Breast epithelium (tissue), 4 donors: ENCODE measurements at places on chromosomes 3 and 15. TPM values are rescaled to one million over a fixed set of nuclear protein-coding genes. Genes with fewer than 3 reads are reported as not detected.
A peak's percentile ranks its signal among the peaks of the same experiment; 100 is the strongest.

DNA sequence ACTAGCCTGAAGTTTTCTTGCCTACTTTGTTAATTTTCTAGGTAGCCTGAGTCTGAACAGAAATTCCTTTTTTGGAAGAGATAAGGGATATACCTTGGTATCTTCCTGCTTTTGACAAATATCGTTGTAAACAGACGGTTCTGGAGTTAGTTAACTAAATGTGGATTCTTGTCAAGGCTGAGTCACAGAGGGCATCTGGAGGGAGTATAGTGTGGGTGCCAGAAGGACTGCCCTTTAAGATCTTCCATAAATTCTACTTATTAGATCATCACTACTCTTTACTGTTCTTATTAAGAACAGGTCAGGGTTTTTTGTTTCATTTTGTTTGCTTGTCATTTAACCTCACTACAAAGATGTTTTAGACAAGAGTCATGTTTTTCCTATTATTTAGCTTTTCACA, 125.3 kb upstream of the SKOR1 start:
- H3K27me3 ChIP-seq: no peaks in the 10 kb centered on the region
- H3K4me3 ChIP-seq: no peak overlapping the region
- no peaks in the 10 kb centered on the region for H3K36me3 ChIP-seq
- no peaks in the 10 kb centered on the region for H3K4me1 ChIP-seq
- no peak overlapping the region for H3K27ac ChIP-seq

- no peaks in the 10 kb centered on the region for H3K36me3 ChIP-seq
- peaks cover 13% of the 10 kb centered on the region for H3K4me1 ChIP-seq
- H3K27me3 ChIP-seq: peaks cover 5% of the 10 kb centered on the region
Measured at GRCh38 chr3:8769088-8769822, at the start of gene OXTR. TSS of gene OXTR (minus strand) at chr3:8769613. CDS start at chr3:8768187, 1,426 bp downstream.

DNA sequence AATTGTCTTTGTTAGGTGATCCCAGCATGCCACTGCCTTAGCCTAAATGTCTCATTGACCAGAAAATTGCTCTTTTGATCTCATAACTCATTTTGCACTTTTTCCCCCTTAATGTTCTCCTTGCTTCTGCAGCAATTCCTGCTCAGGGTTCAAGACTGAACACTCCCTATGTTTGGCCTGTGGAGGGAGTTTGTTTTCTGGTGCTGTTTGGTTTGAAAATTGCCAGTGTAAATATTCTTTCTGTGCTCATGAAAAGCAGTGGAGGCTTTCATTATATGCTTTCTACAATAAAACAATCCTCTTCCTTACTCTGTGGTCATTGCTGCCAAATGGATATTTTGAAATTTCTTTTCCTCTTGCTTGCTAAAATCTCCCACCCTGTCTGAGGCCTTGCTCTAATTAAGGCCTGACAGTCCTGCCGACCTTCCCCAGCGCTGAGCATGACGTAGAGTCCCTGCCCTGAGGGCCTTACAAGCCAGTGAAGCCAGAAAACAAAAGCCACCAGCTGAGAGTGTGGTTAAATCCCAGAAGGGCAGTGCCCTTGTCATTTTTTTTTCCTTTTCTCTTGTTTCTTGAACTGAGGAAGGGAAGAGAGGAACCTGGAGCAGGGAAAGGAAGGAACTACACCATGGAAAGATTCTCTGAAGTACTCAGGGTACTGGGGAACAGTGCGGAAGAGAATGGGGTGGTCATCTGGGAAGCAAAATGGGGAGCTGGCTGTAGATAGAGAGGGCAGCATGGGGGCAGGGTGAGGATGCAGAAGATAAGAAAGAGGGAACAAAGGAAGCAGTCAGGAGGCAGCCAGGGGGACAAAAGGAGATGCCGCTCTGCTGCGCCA, 24.8 kb downstream of the ZBTB38 start:
- H3K36me3 ChIP-seq: no peaks in the 10 kb centered on the region
- DNase-seq: no peak
- no peaks in the 10 kb centered on the region for H3K4me1 ChIP-seq
- H3K27ac ChIP-seq: peak overlapping the region; percentile 80
- no peaks in the 10 kb centered on the region for H3K27me3 ChIP-seq
- no peak overlapping the region for H3K4me3 ChIP-seq

- peak; percentile 34 for DNase-seq
- H3K27me3 ChIP-seq: no peaks in the 10 kb centered on the region
- H3K4me3 ChIP-seq: no peak overlapping the region
Measured at GRCh38 chr3:129577366-129577765, 29.1 kb downstream of the PLXND1 start.

Gene PPP1R14D
- total RNA-seq: 1.3 TPM

Gene OSTN
- total RNA-seq: 2.5 TPM

- H3K27me3 ChIP-seq: no peaks in the 10 kb centered on the region
- no peak overlapping the region for H3K4me3 ChIP-seq
- H3K36me3 ChIP-seq: no peaks in the 10 kb centered on the region
Measured at GRCh38 chr3:123789760-123790159, 94.4 kb downstream of the MYLK start.

DNA sequence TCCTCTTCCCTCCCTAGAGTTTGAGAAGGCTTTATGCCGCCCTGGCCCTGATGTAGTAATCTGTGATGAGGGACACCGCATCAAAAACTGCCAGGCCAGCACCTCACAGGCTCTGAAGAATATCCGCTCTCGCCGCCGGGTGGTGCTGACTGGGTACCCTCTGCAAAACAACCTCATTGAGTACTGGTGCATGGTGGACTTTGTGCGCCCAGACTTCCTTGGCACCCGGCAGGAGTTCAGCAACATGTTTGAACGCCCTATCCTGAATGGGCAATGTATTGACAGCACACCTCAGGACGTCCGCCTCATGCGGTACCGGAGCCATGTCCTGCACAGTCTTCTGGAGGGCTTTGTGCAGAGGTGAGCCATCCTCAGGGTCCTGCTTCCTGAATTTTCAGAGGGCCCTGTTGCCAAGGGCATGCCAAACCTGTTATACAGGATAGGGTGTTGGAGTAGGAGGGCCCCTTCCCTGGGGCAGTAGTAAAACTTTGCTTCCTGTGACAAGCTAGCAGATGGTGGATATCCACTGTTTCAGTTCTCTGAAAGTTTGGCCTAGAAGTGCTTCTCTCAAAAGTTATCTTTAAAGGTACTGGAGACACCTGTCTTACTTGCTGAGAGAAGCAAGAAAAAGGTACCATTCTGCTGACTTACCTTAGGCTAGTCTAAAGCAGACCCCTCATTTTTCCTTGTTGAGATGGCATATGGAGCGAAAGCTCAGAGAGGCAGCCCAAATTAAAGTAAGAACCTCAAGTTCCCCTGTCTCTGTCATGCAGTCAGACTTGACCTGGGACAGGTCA, 33.7 kb upstream of the TEX264 start:
- DNase-seq: no peak
- H3K27ac ChIP-seq: no peak overlapping the region
- no peak overlapping the region for H3K4me3 ChIP-seq

Gene CYP8B1
- total RNA-seq: not detected
